ENCODE measurements at places on chromosomes 7 and 10.

GRCh38 chr7:114152314-114152938 lies 233.6 kb upstream of the PPP1R3A start:
- peaks cover 1% of the 10 kb centered on the region for H3K27me3 ChIP-seq
- no peak for DNase-seq
- H3K4me3 ChIP-seq: no peak overlapping the region
- H3K4me1 ChIP-seq: no peaks in the 10 kb centered on the region

DNA sequence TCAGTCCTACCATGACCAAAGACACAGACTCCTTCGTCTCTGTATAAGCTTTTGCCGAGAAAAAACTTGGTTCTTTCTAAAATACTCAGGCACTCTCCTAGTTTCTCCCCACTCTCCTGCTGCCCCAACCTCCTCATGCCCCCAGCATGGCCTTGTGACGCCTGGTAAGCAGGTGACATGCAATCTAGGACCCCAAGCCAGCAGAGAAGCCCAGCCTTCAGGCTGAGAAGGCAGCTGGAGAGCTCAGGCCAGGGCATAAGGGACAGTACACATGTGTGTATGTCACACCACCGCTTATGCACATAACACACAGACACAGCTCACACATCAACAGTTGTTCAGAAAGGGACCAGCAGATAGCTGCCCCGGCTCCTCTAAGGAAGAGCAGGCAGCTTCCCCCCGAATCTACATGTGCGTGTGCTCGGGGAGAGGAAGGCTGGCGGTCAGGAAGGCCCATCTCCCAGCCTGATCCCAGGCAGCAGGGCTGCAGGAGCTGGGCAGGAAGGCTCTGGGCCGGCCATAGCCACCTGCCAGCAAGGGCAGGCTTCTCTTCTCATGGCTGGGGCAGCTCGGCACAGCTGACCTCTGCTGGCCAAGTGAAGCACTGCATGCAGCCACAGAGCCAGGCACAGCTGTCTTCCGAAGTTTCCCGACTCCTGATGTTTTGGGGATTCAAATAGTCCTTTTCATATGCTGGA lies 8.5 kb downstream of the DDX56 start:
- H3K4me3 ChIP-seq: no peak overlapping the region
- no peaks in the 10 kb centered on the region for H3K4me1 ChIP-seq
- H3K36me3 ChIP-seq: peaks cover 22% of the 10 kb centered on the region

DNA sequence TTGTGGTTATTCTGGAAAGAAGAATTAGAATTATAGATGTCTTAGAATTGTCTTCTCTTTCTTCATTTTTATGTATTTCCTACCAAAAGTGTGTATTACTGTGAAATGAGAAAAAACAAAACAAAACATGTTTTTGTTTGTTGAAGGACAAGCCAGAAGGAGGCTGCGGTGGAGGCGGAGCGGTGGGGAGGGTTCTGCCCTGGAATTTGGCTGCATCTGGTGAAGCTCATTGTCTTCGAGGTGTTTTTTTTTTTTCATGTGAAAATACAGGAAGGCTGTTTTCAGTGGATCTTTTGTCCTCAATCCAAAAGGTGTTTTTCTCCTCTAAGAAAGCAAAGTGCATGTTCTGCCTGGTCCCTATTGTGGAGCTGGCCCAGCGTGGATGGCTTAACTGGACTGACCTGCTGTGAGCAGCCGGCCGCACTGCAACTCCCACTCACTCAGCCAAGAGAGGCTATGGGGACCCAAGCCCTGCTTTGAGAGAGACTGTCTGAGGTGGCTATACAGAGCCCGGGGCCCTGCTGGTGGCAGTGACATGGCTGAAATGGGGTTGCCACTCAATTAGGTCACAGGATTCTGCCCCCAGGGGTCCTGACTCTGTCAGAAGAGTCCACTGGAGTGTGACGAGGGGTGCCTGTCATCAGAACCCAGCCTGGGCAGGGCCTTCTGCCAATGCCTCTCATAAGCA lies 184.9 kb upstream of the MKI67 start:
- H3K4me3 ChIP-seq: no peak overlapping the region
- no peak overlapping the region for H3K27ac ChIP-seq

DNA sequence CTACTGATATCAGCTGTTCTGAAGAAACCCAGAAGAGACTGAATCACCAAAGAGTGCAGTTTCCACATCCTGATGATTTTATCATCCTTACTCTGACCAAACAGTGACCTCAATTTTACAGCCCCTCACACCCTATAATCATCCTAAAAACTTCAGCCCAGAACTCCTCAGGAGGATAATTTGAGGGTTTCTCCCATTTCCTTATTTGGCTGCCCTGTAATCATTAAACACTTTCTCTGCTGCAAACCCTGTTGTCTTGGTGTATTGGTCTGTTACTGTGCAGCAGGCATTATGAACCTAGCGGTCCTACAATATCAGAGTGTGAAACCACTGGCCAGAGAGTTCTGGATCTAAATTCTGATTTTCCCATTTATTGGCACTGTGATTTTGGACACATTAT lies 141.7 kb downstream of the PCLO start:
- H3K36me3 ChIP-seq: no peaks in the 10 kb centered on the region
- no peaks in the 10 kb centered on the region for H3K27me3 ChIP-seq
- H3K27ac ChIP-seq: no peak overlapping the region
- no peak overlapping the region for H3K4me3 ChIP-seq
- no peak for DNase-seq

DNA sequence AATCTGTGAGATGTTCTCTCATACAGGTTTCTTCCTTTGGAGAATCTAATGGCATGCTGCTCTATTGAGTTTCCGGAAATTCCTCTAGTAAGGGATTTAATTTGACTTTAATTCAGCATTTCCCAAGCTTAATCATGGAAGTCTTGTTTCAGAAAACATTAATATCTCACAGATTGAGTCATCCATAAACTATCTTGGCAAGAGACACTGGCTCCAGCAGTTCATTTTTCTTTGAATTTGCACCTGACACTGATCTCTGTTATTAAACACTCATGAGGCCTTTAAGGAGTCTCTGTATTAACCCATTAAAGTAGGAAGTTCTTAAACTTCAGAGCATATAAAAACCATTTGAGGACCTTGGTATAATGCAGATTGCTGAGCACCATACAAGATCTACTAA lies 3.6 kb upstream of the ITGB8 start:
- no peak overlapping the region for H3K27ac ChIP-seq
- peaks cover 8% of the 10 kb centered on the region for H3K4me1 ChIP-seq
- H3K36me3 ChIP-seq: no peaks in the 10 kb centered on the region
- no peaks in the 10 kb centered on the region for H3K27me3 ChIP-seq
- H3K4me3 ChIP-seq: no peak overlapping the region

DNA sequence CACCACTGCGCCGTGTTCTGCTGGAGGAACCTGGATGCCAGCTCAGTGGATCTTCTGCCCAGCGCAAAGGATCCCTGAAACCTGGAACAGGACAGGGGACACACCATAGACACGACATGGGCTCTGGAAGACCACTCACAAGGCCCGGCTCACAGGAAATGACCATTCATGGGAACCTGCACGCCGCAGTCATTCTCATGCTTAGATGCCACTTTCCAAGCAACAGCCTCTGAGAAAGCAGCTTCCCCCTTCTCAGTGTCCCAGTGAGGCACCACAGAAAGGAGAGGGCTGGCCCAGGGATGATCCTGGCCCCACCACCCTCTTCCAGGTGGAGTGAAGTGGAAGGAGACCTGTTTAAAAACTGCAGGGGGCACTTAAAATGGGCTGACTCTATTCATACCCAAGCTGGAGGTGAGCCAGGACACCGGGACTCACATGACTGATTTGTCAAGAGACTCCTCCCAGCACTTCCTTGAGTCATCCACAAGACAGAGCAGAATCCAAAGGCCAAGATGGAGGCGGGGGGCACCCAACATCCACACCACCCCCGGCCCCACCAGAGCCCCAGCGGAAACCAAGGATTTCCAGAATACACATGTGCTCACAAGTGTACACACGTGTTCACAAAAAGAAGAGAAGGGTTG lies 11.2 kb downstream of the CTBP2 start:
- H3K27ac ChIP-seq: peak overlapping the region; percentile 72
- no peaks in the 10 kb centered on the region for H3K27me3 ChIP-seq

DNA sequence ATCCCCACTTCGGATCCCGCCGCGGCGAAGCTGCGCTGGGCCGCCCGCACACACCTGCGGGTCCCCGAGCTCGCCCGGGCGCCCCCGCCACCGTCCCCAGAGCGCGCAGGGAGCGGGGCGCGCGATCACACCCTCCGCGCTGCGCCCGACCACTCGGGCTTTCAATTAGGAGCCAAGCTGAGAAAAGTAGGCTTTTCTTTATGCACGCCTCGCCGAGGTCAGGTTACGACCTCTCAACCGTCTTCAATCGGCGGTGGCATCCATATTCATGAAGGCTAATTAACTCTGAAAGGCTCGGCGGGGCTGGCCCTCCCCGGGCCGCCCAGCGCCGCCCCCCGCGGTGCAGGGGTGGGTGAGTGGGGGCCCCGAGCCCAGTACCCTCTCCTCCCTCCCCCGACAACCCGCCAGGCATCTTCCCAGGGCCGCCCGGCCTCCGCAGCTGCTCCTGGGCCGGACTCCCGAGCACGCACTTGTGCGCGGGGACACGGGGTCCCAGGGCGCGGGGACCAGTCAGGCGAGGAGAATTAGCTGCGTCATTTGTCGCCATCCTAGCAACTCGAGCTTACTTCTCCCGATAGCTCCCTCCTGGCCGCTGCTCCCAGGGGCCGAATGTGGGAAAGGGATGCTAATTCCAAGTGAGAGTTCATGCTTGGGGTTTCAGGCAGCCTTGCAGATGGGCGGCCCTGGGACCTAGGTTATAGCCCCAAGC lies 155.5 kb upstream of the LYZL2 start:
- peaks cover 41% of the 10 kb centered on the region for H3K4me1 ChIP-seq
- no peaks in the 10 kb centered on the region for H3K27me3 ChIP-seq
- H3K27ac ChIP-seq: peak overlapping the region; percentile 92
- peak overlapping the region; percentile 18 for H3K4me3 ChIP-seq

DNA sequence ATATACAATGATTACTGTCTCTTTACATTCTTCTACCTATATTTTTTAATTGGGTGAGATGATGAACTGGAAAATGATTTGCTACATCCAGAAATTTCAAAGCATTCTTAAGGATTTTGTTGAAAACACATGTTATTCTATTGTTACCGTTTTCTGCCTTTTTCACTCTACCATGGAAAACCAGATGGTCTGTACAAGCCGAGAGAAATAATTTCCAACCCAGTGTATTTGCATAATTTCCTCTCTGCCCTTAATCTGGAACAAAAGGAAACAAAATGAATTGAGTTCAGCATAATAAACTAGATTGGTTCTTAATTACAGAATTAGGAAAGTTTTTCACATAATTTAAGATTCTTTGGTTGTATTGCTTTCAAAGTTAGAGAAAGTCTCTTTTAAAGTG lies 211.2 kb downstream of the CACNB2 start:
- no peak overlapping the region for H3K4me3 ChIP-seq
- no peak for DNase-seq
- H3K27ac ChIP-seq: no peak overlapping the region

- H3K4me1 ChIP-seq: peaks cover 39% of the 10 kb centered on the region
- H3K27me3 ChIP-seq: no peaks in the 10 kb centered on the region
- no peak overlapping the region for H3K4me3 ChIP-seq
- DNase-seq: no peak
- no peaks in the 10 kb centered on the region for H3K36me3 ChIP-seq
These were observed 2.1 kb downstream of the ANK3 start for GRCh38 chr10:60387531-60387930.

- no peak for DNase-seq
- H3K27ac ChIP-seq: no peak overlapping the region
- H3K36me3 ChIP-seq: no peaks in the 10 kb centered on the region
- no peak overlapping the region for H3K4me3 ChIP-seq
- no peaks in the 10 kb centered on the region for H3K4me1 ChIP-seq
- peaks cover 3% of the 10 kb centered on the region for H3K27me3 ChIP-seq
These were observed 9.7 kb downstream of the ASB10 start for GRCh38 chr7:151177310-151177709.

DNA sequence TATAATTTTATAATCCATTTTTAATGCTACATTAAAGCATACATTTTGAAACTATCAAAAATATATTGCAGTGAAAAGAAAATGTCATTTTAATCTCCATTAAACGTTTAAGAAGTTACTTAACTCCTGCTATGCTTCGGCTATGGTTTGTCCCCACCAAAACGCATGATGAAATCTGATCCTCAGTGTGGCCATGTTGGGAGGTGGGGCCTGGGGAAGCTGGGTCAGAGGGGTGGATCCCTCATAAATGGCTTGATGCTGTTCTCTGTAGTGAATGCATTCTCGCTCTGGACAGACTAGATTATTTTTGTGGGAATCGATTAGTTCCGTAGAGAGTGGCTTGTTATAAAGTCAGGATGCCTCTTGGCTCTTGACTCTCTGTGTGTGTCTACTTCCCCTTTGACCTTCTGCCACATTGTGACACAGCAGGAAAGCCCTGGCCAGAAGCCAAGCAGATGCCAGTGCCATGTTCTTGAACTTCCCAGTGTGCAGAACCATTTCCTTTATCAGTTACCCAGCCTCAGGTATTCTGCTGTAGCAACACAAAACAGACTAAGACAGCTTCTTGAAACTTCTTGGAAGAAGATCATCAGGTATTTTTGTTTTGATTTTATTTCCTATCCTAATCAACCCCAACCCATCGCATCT lies 77.8 kb downstream of the TCERG1L start:
- no peaks in the 10 kb centered on the region for H3K36me3 ChIP-seq
- no peaks in the 10 kb centered on the region for H3K27me3 ChIP-seq
- no peak overlapping the region for H3K4me3 ChIP-seq
- no peak for DNase-seq
- no peaks in the 10 kb centered on the region for H3K4me1 ChIP-seq

DNA sequence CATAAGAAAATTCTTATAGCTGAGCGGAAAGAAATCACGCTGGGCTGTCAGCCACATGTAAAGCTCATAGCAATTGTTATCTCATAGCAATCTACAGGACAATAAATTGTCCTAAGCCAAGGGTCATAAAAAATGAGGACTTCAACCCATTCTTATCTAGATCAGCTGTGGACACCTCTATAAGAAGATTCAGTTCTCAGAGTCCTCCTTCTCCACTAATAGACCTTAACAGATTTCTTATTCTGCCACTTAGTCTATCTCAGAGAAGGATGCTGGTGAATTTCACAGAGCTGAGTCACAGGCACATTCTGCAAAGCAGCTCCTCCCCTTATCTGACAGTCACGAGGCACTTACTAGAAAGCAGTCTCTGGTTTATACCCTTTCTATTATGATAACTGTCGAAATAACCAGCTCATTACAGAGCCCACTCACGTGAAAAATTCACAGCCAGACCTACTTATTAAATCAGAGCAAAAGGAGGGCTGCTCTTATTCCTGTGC lies 185.3 kb upstream of the PCLO start:
- peak; percentile 33 for DNase-seq
- H3K4me1 ChIP-seq: no peaks in the 10 kb centered on the region

DNA sequence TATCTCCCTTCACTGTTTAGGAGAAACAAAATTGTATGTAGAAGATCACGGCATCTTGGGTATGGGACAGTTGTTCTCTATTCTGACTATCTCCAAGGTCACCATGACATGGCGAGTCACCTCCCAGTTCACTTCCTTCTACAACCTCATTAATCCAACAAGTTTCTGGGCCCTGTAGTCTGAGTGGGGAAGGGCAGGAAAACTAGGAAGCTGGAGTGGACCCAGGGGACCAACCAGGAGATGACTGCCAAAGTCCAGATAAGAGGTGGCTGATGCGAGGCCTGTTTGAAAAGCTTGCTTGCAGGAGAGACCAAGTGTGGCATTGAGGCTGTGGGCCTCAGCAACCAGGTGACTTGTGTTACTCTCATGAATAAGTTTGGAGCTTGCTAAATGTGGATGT lies 584.9 kb downstream of the TNS3 start:
- H3K4me3 ChIP-seq: no peak overlapping the region
- no peaks in the 10 kb centered on the region for H3K27me3 ChIP-seq
- DNase-seq: no peak

Data from endothelial cell of umbilical vein (primary cell).